ENCODE measurements at places on chromosomes 6 and 20.

DNA sequence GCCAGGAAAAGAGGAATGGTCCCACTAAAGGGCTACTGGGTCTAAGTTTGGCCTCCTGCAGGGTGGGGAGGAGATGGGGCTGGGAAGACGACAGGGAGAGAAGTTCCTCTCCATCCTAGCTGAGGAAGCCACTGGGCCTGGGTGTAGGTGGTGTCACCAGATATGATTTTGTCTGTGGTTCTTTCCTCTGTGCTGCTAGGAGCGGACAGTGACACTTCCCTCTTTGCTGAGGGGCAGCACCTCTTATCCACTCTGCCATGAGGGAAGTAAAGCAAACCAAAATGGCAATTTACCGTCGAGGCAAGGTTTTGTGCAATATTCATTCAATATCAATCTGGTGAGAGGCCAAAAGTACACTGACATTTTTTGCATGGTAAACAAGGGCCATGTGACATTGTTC, 33.0 kb upstream of the NR2E1 start:
- no peak overlapping the region for H3K4me3 ChIP-seq
- H3K4me1 ChIP-seq: no peaks in the 10 kb centered on the region
- H3K36me3 ChIP-seq: no peaks in the 10 kb centered on the region
- no peaks in the 10 kb centered on the region for H3K27me3 ChIP-seq

DNA sequence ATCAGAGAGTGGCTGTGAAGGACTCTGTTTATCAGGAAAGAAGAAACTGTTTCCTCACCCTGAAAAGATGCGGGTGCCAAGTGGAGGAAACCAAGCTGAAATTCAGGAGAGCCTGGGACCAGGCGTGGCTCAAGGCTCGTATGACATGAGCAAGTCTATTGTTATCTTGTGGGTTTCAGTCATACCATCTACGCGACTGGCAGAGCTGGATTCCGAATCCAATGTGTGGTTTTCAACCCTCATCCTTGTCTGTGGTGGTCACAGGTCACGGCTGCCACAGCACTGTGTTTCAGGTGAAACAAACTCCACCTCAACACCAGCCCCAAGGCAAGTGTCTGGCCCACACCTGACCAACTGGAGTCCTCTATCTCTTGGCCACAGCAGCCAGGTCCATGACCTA, 9.1 kb downstream of the MC3R start:
- H3K27ac ChIP-seq: no peak overlapping the region
- no peak for DNase-seq
- no peaks in the 10 kb centered on the region for H3K27me3 ChIP-seq
- no peaks in the 10 kb centered on the region for H3K36me3 ChIP-seq
- H3K4me3 ChIP-seq: no peak overlapping the region

GRCh38 chr20:3168829-3169590, 4.3 kb downstream of the LZTS3 start:
- H3K36me3 ChIP-seq: no peaks in the 10 kb centered on the region
- H3K27ac ChIP-seq: no peak overlapping the region
- H3K27me3 ChIP-seq: no peaks in the 10 kb centered on the region
- no peak for DNase-seq
- no peak overlapping the region for H3K4me3 ChIP-seq

DNA sequence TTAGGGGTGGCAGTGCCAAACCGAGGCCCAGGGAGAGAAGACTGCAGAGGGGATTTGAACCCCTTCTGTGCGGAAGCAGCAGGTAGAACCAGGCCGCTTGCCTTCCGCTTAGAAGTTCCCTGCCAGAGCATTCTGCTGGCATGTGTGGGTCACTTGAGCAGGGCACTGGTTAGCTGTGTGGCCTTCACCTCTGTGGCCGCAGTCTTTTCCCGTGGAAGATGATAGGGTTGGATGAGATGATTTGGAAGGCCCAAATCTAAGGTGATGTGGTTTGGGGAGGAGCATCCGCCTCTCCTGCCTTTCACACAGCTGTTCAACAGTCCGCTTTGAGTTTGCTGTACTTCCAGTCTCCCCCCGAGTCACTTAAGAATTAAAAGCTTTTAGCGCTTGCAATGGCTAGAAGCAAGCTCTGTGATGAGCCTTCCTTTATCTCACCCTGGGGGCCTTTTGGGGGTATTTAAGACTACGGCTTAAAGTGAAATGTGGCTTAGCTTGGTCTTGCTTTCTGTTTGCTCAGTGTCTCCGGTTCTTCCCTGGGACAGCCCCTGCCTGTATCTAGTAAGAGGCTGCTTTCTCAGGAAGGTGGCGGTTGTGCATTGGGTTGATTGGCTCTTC, 743 bp downstream of the CMTR1 start:
- no peak for DNase-seq
- peaks cover 8% of the 10 kb centered on the region for H3K4me1 ChIP-seq
- H3K4me3 ChIP-seq: peak overlapping the region; percentile 83
- no peaks in the 10 kb centered on the region for H3K36me3 ChIP-seq
- peaks cover 4% of the 10 kb centered on the region for H3K27me3 ChIP-seq

- H3K27ac ChIP-seq: no peak overlapping the region
- H3K4me1 ChIP-seq: no peaks in the 10 kb centered on the region
- H3K36me3 ChIP-seq: no peaks in the 10 kb centered on the region
- DNase-seq: no peak
Measured at GRCh38 chr6:118569498-118569897, 21.4 kb downstream of the PLN start.

- H3K27ac ChIP-seq: no peak overlapping the region
- H3K4me1 ChIP-seq: no peaks in the 10 kb centered on the region
- no peak overlapping the region for H3K4me3 ChIP-seq
- no peaks in the 10 kb centered on the region for H3K36me3 ChIP-seq
- no peak for DNase-seq
Measured at GRCh38 chr6:106527979-106528378, 101.3 kb downstream of the RTN4IP1 start.

DNA sequence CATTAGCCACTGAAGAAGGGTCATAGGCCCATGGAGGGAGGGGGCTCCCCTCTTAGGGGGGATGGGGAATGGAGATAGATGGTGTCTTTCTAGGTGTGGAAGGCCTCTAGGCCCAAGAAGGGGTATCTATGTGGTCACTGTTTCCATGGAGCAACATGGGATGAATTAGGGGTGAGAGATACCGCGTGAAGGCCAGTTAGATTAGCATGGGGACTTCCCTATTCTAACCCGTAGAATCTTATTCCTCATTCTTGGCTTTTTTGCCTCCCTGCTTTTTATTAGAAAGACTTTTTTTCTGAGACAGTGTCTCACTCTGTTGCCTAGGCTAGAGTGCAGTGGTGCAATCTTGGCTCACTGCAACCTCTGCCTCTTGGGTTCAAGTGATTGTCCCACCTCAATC, 3.2 kb downstream of the RAB44 start:
- no peak for DNase-seq
- H3K4me3 ChIP-seq: no peak overlapping the region
- H3K4me1 ChIP-seq: no peaks in the 10 kb centered on the region
- no peaks in the 10 kb centered on the region for H3K27me3 ChIP-seq

DNA sequence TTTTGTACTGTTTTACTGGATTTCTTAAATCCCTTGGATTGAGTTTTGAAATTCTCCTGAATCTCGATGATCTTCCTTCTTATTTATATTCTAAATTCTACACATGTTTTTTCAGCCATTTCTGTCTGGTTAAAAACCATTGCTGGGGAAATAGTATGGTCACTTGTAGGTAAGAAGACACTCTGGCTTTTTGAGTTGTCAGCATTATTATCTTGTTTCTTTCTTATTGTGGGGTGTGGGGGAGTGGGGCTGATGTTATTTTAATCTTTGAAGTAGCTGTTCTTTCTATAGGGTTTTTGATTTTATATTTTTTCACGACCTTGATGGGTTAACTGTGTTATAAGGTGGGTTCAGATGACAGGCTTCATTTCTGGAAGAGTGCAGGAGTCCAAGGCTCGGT, 37.4 kb upstream of the ADGRB3 start:
- DNase-seq: no peak
- H3K36me3 ChIP-seq: no peaks in the 10 kb centered on the region
- no peak overlapping the region for H3K27ac ChIP-seq
- H3K4me1 ChIP-seq: no peaks in the 10 kb centered on the region
- H3K4me3 ChIP-seq: no peak overlapping the region

DNA sequence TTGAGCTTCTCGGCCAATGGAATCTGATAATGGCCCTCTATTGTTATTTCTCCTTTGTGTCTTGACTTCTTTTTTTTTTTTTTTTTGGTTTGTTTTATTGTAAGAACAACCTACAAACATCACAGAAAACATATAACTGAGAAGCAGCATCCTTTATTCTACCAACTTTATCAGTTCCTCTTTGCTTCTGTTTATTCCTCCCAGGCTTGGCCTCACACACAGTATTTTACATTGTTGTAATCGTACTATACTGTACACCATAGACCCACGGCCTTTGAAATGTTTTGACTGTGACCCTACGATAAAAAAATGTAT, 558 bp upstream of the CCDC167 start:
- H3K4me1 ChIP-seq: no peaks in the 10 kb centered on the region
- peak overlapping the region; percentile 51 for H3K4me3 ChIP-seq
- no peaks in the 10 kb centered on the region for H3K27me3 ChIP-seq
- no peak overlapping the region for H3K27ac ChIP-seq

DNA sequence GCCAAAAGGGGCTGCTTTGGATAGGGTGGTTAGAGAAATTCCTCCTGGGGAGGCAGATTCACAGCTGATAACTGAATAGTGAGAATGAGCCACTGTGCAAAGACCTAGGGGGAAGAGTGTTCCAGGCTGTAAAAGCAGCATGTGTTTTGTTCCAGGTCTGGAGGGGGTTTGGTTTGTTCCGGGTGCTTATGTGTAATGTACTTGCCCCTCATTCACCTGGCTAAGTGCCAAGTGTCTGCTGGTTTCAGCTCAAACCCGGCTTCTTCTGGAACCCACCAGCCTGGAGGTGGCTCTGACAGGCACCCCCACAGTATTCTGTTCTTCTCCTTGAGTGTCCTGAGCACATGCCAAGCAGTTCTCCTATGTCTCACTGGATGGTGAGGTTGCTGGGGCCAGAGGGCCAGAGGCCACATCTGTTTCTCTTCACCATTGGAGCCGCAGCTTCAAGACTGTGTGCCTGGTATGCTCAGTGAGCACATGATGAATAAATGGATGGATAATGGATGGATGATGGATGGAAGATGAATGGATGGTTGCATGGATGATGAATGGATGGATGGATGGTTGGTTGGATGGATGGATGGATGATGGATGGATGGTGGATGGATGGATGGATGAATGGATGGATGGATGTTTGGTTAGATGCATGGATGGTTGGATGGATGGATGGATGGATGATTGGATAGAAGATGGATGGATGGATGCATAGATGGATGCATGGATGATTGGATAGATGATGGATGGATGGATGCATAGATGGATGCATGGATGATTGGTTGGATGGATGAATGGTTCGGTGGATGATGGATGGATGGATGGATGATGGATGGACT, 227.6 kb downstream of the BMP7 start:
- H3K4me1 ChIP-seq: peaks cover 5% of the 10 kb centered on the region
- H3K27ac ChIP-seq: no peak overlapping the region
- no peak overlapping the region for H3K4me3 ChIP-seq
- DNase-seq: no peak
- H3K36me3 ChIP-seq: no peaks in the 10 kb centered on the region
- no peaks in the 10 kb centered on the region for H3K27me3 ChIP-seq

- DNase-seq: no peak
- no peaks in the 10 kb centered on the region for H3K4me1 ChIP-seq
- H3K4me3 ChIP-seq: no peak overlapping the region
- H3K36me3 ChIP-seq: no peaks in the 10 kb centered on the region
Measured at GRCh38 chr6:136426627-136427377, 123.4 kb downstream of the MAP7 start.

- no peak for DNase-seq
- H3K4me1 ChIP-seq: no peaks in the 10 kb centered on the region
- no peak overlapping the region for H3K4me3 ChIP-seq
- H3K27me3 ChIP-seq: no peaks in the 10 kb centered on the region
Measured at GRCh38 chr6:151007076-151007475, 141.6 kb downstream of the MTHFD1L start.

DNA sequence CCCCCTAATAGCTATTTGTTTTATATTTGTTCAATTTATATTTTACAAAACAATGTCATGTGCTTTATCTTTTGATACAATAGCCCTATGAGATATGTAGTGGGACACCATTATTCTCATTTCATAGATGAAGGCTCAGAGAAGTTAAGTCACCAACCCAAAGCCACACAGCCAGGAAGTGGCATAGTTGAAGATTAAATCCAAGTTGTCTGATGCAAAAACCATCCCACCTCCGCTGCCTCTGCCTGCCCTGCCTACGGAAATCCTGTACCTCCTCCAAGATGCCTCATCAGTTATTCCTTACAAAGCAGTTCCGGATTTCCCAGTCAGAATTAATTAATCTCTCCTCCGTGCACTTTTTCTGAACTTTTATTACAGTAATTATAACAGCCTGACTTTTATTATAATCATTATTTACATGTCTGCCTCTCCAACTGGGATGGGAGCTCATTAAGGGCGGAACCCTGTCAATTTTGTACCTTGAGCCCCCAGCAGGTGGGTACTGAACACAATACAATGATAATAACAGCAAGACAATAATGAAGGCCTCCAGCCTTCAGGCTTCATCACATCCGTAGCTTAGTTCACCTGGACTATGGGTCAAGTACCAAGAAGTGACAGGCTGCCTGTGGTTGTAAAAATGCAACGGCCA, 54.7 kb downstream of the LRFN2 start:
- no peak overlapping the region for H3K27ac ChIP-seq
- H3K4me1 ChIP-seq: no peaks in the 10 kb centered on the region
- H3K36me3 ChIP-seq: no peaks in the 10 kb centered on the region
- no peak for DNase-seq
- no peak overlapping the region for H3K4me3 ChIP-seq

DNA sequence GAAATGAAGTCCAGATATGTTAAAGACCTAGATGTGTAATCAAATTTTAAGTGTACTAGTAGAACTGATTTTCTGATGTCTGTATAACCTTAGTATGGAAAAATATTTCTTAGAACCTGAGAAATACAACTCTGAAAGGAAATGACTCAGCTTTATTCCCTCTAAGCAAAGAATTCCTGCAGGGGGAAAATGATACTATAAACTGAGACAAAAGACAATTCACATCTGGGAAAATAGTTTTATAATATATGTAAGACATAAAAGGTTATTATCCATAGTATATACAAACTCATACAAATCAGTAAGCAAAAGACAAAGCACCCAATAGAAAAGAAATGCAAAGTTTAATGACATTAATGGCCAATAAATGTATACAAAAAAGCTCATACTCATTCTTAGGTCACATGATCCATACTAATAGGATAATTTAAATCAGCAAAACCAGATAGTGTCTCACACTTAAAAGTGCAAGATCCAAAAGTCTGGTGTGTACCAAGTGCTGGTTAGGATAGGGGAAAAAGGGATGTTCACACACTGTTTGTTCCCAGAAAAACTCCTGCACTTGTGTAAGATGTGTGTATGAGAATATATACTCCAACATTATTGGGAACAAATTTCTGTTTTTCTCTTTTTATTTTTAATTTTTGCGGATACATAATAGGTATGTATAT, 22.6 kb downstream of the RNF217 start:
- DNase-seq: no peak
- no peak overlapping the region for H3K4me3 ChIP-seq
- H3K27ac ChIP-seq: no peak overlapping the region
- H3K4me1 ChIP-seq: no peaks in the 10 kb centered on the region
- no peaks in the 10 kb centered on the region for H3K27me3 ChIP-seq
